ENCODE measurements at places on chromosomes 1 and 21.

DNA sequence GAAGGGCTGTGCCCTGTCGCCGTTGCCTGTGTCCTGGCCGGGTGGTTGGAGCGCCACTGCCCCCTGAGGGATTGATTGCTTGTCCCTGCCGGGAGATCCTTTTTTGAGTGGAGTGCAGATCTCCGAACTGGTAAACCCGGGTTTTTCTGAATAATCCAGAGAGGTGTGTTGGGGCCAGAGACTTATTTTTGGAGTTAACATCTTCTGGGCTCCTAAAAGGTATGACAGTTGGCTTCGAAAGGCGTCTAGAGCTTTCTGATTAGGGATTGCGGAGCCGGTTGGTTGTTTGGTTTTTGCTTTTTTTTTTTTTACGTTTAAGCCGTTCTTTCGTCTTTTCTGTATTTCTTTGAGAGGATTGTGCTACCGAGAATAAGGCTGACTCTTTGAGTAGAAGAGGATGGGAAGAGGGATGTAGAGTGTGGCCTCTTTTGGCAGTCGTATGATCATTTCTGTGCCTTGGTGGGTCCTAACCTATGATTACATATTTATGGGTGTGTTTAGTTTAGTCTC lies 756 bp downstream of the RLF start:
- no peak for DNase-seq

DNA sequence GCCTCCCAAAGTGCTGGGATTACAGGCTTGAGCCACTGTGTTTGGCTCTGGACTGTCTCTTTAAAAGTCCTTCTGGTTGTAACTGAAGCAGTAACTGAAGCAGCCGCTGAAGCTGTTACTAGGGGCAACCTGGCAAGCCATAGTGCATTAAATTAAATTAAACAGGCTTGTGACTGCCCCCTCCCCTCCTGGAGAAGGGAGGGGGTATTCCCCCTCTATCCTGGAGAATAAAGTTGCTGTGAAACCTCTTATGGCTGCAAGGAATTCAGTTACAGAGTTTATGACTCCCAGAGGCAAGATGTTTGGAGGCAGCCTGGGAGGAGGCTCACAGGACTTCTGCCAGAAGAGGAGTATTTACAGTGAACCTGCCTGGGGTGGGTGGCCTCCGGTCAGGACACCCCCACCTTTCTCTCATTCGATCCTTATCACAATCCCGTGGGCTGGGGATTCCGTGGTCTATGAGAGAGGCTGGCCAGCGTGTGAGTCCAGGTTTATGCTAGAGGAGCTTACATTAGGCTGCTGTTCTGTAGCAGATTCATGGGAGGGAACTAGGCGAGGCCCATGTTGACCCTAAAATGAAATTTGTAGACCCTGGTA lies 8.3 kb downstream of the TTC22 start:
- no peak for DNase-seq

DNA sequence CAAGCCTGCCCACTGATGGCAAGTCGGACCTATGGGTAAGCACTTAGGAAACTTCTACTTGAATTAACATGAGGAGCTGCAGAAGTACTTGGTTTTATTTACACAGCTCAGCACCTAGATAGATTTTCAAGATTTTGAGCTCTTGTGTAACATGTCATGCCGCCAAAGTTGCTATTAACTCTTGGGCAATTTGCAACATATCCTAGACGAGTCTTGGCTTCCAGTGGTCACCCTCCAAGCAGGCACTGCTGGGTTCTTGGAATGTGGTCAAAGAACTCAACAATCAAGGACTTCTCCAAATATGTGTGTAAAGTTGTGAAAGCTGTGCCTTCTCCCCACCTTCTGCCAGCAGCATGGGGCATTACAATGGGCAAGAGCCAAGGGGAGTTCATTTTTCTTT lies 17.8 kb upstream of the GUCA2B start:
- no peak for DNase-seq

GRCh38 chr1:211697356-211697755 lies 21.9 kb upstream of the NEK2 start:
- no peak for DNase-seq

DNA sequence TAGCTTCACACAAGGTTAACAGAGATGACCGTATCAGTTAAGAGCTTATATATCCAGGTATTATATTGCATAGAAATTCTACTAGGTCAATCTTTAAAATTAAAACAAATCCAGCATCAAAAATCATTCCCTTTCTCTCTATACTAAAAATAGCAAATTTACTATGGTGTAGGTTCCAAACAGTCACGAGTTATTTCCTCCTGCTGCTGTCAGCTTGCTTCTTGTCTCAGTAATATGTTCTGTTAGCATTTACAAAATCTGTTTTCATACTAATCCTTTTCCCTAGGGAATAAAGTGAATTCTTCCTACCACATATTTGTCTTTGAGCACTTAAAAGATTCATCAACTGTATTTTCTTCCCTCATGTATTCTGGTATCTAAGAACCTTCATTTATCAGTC lies 2.5 kb downstream of the WDR26 start:
- no peak for DNase-seq

GRCh38 chr1:183982172-183982963 lies 55.2 kb downstream of the COLGALT2 start:
- no peak for DNase-seq

- DNase-seq = no peak
These were observed 347.3 kb downstream of the DPYD start for GRCh38 chr1:97573553-97573952.

DNA sequence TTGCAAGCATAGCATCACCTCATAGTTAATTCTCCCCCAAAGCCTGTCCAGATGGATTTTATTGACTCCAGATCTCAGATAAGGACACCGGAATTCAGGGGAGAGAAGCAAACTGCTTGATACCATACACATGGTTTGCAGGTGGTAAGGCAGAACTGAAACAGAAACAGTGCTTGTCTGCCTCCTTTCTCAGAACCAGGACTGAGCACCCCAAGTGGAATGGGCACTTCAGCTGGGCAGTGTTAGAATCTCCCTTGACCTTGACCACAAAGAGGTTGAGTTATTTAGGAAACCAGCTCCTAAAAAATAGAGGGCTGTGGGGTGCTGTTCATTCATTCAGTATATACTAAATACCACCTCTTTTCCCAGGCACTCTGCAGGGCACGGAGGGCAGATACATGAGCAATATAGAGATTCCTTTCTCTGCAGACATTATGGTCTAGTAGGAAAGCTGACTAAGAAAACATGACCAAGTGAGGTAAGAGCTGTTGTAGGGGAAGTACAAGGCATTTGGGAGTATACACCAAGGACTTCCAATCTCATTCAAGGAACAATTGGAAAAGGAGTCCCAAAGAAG lies 185.2 kb downstream of the C1orf94 start:
- DNase-seq = no peak

DNA sequence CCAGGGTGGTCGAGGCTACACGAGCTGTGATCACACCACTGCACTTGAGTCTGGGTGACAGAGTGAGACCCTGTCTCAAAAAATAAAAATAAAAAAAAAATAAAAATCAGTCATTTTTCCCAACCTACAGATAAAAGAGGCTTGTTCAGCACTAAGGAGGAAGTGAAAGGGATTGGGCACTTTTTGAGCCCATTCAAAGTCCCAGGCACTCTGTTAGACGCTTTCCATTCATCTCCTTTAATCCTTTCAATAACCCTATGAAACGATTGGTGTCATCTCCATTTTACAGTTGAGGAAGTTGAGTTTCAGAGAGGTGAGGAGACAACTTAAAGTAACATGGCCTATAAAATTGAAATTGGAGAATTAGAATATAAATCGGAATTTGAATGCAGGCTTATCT lies 10.4 kb upstream of the AGO4 start:
- DNase-seq = no peak

- no peak for DNase-seq
These were observed 16.0 kb downstream of the DNAJC16 start for GRCh38 chr1:15542388-15543250.

GRCh38 chr21:29418813-29419212 lies 120.1 kb downstream of the BACH1 start:
- DNase-seq = no peak

All from naive thymus-derived CD4-positive, alpha-beta T cell (primary cell).